ENCODE measurements at places on chromosomes 1 and 21.

- DNase-seq: no peak
Observed at GRCh38 chr1:25065321-25065721, 135.2 kb upstream of the RUNX3 start.

DNA sequence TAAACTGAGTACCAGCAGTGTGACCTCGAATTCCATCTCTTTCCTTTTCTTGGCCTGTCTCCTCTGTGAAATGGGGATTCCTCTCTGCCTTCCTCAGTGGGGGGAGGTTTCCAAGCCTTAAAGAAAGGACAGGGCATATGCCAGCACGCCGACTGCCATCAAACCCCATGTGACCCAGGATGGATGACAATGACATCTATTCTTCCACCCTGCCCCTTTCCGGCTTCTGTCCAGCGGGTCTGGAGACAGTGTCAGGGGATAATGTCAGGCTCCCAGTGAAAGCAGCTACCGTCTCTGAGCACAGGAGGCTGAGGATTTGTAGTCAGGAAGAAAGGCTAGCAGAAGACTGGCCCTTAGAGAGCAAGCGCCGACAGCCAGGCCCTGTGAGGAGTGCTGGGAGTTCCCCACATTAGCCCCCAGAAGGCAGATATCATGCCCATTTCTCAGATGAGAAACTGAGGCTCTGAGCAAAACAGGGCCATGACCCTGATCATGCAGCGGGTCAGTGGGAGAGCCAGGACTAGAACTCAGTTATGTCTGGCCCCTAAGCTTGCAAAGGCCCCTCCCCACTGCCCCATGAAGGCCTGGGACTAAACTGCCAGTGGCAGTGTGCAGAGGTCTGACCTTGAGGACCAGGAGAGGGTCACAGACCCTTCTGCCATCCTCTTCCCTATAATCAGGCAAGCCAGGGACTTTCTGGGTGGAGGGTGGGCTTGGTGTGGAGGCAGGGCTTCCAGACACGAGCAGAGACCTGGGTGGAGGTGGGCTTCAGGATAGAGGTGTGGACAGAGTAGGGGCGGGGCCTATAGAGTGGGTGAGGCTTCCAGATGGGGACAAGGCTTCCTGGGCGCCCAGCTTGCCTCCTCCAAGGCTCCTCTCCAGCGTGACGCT lies 30.1 kb downstream of the CDCA8 start:
- no peak for DNase-seq

GRCh38 chr1:232743999-232744398 lies 61.2 kb upstream of the MAP10 start:
- DNase-seq: no peak

DNA sequence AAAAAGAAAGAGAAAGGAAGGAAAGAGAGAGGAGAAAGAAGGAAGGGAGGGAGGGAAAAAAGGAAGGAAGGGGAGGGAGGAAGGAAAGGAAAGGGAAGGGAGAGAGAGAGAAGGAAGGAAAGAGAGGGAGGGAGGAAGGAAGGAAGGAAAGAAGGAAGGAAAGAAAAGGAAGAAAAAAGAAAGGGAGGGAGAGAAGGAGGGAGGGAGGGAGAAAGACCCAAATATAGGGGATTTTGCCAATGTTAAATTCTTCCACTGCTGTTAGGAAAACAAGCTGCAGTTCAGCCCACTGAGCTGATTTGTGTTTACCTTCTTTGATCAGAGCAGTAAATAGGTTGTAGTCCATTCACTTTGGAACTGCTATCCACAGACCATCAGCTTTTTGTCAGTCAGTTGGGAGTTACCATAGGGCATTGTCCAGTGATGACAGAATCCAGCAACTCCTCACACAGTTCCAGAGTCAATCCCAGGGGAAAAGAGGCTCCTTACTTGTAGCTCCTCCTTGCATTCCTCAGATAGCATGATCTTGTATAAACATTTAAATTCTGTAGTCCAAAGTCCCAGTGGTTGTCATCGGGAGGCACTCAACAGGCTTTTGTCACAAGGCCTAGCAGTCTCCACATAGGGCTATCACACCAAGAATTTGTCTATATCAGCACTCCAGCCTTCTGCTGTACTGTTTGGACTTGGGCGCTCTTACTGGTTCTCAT lies 13.5 kb upstream of the PPP1R8 start:
- no peak for DNase-seq

GRCh38 chr1:40886318-40887011 lies 24.3 kb upstream of the CITED4 start:
- DNase-seq: no peak

DNA sequence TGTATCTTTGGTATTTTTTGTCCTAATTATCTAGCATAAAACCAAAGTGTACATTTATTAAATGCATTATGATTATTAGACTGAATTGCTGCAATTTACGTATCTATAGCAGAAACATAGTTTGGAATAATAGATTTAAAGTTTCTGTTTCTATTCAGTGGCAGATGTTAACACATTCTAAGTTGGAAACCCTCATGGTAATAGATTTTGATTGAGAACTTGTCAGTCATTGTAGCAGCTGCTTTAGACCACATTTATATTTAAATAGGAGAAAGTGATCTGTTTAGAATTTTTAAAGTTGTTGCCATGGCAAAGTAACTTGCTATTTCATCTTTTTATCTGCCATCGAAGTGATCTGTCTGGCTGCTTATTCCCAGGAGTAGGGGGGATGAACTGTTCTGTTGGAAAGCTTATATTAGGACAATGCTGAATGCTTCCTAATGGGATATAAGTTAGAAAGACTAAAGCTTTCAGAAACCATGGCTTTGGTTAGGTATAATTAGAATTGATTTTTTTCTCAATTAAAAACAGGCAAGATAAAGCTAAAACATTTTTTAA lies 61.6 kb downstream of the HS2ST1 start:
- no peak for DNase-seq

DNA sequence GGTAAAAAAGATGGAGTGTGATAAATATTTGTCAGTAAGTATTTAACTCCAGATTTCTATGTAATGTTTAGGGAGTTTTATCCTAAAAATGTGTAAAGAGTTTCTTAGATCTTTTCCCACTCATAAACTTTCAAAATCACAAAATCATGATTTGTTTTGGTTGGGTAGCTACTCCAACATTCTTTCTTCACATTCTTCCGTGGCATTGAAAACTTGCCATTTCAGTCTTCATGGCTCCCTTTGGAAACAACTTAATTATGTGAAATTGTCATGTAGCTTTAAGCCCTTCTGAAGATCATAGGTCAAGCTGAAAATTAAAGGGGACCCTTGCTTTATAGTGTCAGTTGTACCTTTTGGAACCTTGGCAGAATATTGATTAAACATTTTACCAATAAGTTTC lies 73.2 kb downstream of the ADGRL2 start:
- no peak for DNase-seq

DNA sequence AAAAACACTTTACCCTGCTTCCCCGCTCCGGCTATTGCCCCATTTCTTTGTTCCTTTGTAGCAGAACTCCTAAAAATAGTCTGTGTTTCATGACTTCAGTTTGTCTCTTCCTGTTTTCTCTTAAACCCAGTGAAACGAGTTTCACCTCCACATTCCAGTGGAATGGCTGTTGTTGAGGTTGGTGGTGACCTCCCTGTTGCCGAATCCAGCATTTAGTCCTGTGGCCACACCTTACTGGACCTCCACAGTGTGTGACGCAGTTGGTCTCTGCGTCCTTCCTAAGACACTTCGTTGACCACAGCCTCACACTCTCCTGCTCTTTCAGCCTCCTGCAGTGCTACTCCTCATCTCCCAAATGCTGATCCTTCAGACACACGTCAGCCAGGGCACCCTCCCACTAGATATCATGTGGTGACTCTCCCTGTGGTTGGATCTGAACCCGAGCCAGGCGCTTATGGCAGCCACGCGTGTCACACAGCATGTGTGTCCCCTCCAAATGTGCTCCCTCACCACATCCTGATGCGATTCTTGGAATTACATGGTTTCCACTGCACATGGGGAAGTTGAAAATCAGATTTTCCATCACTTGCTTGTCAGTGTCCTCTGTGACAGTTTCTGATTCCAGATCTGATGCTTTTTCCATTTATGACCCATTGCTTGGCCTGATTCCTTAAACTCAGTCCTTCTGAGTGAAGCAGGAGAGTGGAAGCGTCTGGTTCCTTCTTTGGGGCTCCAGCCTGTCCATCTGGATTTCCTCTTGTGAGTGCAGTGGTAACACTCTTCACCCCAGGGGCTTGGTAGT lies 99.1 kb upstream of the ARTN start:
- no peak for DNase-seq

- no peak for DNase-seq
Observed at GRCh38 chr21:43988016-43988415, 24.1 kb upstream of the TRAPPC10 start.

GRCh38 chr1:154326546-154327465 lies 1.5 kb downstream of the ATP8B2 start:
- DNase-seq: no peak

- no peak for DNase-seq
Observed at GRCh38 chr21:35373998-35374397, 324.9 kb upstream of the RUNX1 start.

DNA sequence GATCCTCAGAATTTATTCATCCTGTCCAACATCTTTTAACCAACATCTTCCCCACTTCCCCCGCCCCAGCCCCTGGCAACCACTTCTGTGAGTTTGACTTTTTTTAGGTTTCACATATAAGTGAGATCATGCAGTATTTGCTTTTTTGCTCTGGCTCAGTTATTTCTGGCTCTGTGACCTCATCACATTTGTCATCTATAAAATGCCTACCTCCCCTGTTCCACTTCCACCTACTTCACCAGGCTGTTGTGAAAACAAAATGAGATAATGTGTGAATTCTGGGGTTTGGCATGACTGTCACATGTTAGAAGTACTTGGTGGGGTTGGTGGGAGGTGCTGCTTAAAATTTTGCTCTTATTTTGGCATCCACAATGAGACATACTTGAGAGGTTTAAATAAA lies 18.4 kb downstream of the HHAT start:
- DNase-seq: no peak

DNA sequence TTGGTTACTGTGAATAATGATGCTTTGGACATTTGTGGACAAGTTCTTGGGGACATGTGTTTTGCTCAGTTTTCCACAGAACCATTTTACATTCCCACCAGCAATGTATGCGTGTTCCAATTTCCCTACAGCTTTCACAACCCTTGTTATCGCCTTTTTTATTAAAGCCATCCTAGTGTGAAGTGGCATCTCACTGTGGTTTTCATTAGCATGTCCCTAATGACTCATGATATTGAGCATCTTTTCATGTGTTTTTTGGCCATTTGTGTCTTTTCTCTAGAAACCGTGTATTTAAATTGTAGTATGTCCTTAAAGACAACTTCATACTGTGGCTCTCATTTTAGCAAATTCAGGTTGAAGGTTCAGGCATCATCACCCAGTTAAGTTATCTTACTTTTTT lies 132.1 kb downstream of the TGFBR3 start:
- DNase-seq: no peak

- no peak for DNase-seq
Observed at GRCh38 chr1:226827458-226827857, 43.0 kb upstream of the PSEN2 start.

DNA sequence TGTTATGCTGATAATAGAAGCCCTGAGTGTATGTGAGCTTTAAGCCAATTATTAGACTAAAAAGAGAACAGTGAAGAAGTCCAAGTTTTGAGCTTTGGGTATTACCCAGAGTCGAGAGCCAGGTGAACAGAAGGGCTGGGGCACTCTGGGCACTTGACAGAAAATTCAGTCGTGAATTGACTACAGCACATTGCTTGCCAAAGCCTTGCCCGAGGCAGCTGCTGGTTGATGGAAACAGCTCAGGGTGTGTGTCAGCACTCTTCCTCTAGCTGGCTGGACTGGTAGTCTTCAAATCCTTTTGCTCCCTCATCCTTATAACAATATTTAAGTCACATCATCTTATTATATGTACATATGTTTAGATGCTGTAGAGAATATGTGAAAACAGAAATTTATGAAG lies 21.3 kb downstream of the PDE4B start:
- DNase-seq: no peak

- DNase-seq: no peak
Observed at GRCh38 chr1:51266181-51266580, 30.1 kb downstream of the RNF11 start.

GRCh38 chr1:218328769-218329168 lies 16.4 kb upstream of the TGFB2 start:
- DNase-seq: no peak

DNA sequence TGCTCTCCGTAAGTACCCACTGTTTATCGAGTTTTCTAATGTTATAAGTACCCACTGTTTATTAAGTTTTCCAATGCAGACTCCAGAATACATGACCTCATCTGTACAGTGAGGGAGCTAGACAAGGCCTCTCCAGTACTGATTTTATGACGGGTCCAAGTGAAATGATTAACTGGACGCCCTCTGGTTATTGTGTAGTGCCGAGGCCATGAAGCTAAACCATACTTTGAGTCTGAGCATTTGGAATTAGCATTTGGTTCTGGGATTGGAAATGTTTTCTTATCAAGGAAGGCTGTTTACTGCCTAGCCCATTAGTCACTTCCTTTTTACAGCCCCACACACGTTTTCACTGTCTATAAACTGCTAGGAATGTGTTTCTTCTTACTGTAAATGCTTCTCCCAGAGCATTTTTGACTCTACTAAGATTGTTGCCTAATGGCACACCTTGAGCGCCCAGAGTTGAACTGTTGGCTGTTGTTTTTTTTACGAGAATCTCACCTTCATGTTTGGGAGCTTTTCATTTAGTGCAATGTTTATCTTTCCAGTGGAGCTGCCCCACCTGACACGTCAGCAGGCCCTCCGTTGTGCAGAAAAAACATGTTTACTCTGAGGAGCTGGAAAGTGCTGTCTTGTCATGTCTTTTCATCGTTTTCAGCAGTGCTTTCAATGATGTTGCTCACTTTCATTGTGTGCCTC lies 26.9 kb downstream of the SPATA46 start:
- no peak for DNase-seq

- no peak for DNase-seq
Observed at GRCh38 chr21:18630446-18630845, 226.9 kb upstream of the TMPRSS15 start.

DNA sequence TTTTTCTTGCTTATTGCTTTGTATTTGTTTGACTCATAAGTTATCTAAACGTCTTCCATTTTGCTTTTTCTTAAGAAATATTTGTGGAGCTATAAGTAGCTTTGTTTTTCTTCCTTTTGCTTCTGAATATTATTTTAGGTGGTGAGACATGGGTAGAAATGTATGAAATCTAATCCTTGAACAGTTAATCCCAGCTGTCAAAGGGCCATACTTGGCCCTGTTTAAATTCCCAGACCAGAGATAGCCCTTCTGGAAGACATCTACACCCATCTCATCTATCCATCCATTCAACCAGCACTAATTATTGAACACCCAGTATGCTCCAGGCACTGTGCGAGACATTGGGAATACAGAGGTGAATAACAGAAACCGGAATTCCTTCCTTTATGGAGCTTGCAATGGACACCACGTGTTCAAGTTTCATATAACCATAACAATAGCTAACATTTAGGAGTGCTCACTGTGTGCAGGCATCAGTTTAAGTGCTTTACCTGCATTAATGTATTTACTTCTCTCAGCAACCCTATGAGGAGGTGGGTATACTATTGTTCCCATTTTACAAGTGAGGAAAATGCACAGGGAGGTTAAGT lies 8.7 kb downstream of the TACSTD2 start:
- no peak for DNase-seq

DNA sequence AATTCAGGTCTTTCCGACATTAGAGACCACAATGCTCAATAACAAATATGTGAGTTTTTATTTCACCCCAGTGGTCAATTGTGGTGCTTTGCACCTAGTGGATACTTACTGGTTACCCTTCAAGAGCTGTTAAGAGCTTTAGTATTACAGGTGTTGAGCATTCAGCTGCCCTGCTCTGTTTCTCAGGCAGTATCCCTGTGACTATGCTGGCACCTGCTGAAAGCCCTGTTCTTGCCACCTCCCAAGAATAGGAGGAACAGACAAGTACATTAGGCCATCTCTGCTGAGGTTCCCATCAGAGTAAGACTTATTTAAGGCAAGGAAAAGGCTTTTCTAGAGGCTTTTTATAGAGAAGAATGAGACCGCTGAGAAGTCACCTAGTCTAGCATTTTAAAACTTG lies 60.8 kb downstream of the NOS1AP start:
- no peak for DNase-seq

Measured in T-cell (primary cell).